PC-9 (cell line): ENCODE measurements at places on chromosomes 1 and 21. TPM values are rescaled to one million over a fixed set of nuclear protein-coding genes. Genes with fewer than 3 reads are reported as not detected.

Gene OR6N1
- not detected in 2 replicates for total RNA-seq

Gene LAX1
- not detected in 2 replicates for total RNA-seq

Gene SFN
- 326 and 355 TPM in 2 replicates for total RNA-seq

Gene PRDX6
- 376 and 421 TPM in 2 replicates for total RNA-seq

Gene SMIM11
- total RNA-seq: 3.1 and 18.1 TPM in 2 replicates
